Lower leg skin (tissue), 4 donors: ENCODE measurements at places on chromosomes 3 and 15.
A peak's percentile ranks its signal among the peaks of the same experiment; 100 is the strongest.

GRCh38 chr3:55611121-55611520, 124.0 kb upstream of the WNT5A start:
- DNase-seq = no peak

- peak; percentile 41 for DNase-seq
These were observed 66.1 kb downstream of the RPN1 start for GRCh38 chr3:128584412-128585020.

GRCh38 chr15:64355348-64355943, 527 bp downstream of the CSNK1G1 start:
- no peak for DNase-seq

- DNase-seq = no peak
These were observed 65.9 kb upstream of the RPL32 start for GRCh38 chr3:12907296-12907695.

DNA sequence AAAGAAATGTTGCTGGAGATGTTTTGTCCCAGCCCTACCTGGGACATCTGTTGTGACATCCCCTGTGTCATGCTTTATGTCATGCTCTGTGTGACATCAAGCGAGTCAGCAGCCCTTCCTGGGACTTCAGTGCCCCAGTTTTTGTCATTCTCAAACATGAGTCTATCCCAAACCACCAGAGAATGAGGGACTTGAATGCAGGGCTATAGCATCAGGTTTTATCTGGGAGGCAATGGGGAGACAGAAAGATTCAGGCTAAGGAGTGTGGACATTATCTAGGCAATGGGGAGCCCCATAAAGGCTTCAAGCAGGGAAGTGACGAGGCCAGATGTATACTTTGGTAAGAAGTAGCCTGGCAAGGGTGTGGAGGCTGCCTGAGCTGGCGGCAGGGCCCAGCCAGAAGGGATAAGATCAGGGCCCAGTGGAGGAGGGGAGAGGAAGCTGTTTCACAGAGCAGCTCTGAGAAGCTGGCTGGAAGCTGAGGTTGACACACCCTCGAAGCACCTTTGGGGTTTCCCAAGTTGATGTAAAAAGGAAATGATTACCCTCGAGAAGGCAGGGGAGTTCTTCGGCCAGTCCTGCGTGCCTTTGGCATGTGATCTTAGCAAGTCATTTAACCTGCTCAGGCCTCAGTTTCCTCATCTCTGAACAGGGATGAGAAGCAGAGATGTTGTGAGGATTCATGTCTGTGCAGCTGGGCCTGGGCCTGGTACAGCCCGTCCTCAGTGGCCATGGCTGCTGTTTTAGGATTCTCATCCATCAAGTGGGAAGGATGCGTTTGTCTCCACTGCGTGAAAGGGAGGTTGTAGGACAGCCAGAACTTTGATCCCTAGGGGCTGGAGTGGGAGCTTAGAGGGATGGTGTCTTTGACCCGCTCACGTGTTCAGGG, 34.3 kb downstream of the IRAK2 start:
- DNase-seq = no peak

GRCh38 chr15:72365844-72366243, 10.0 kb downstream of the HEXA start:
- no peak for DNase-seq

- DNase-seq = no peak
These were observed 101.8 kb downstream of the ST8SIA2 start for GRCh38 chr15:92495446-92495845.

DNA sequence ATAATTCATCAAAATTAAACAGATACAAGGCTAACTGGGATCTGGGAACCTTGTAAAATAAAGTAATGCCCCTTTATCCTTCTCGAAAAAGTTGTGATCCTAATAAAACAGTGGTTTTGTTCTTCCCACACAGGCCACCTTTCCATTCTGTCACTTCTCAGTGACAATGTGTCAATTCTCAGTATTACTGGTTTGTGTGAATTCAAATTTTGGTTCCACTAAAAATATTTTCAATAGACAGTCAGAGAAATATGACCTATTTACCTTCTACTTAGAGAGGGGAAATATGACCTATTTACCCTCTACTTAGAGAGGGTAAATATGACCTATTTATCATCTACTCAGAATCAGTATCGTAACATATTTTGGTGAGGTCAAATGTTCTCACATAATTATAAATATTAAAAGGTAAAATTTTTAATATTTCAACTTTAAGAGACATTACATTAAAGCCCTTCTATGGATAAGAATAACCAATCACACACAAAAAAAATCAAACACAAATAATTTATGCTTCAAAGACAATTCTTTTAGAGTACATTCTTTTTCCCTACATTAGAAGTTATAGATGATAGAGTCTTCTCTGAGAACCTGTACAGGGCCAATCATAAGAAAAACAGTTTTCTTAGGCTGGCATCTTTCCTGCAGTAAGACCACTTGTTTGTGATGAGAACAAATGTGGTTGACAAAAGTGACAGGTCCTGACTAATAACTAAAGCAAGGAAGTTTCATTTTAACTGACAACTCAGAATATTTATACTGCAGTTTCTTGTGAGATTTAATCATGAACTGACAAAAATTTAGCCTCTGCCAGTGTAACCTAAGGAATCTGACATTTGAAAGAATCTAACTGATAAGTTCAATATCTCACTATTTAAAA, 323.3 kb downstream of the DIPK2A start:
- no peak for DNase-seq

DNA sequence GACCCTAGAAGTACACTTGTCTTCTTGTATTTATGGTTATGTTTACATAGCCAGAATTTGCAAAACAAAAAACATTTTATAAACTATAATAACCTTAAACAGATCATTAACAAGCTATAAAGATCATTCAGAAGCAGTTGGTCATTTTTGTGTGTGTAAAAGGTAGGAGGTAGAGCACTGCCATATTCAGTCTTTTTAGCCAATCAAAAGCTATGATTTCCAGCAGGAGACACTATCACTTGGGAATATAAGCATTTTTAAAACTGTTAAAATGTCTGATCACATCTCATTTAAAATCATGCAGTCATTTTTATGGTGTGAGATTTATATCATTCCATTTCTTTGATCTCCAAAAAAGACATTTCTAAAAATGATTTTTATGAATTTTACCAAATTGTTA, 42.6 kb upstream of the ATP2C1 start:
- DNase-seq = no peak

DNA sequence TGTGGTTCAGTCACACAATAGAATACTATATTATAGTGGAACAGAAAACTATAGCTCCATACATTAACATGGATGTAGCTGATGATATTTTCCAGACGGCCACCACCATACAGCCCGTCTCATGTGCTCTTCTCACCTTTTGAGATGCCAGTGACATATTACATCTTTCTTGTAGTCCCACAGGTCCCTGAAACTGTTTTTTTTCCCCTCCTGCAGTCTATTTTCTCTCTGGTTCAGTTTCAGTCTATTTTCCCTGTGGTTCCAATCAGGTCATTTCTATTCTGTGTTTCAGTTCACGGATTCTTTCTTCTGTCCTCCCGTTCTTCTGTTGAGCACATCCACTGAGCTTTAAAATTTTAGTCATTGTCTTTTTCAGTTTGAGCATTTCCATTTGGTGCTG, 72.2 kb downstream of the PPCDC start:
- no peak for DNase-seq
